Daoy (cell line): ENCODE measurements at places on chromosomes 6 and 20.
A peak's percentile ranks its signal among the peaks of the same experiment; 100 is the strongest.

- no peak for DNase-seq
Measured at GRCh38 chr20:58513580-58514285, 1.5 kb downstream of the APCDD1L start.

GRCh38 chr6:109239651-109240321, 142.5 kb downstream of the CD164 start:
- no peak for DNase-seq

DNA sequence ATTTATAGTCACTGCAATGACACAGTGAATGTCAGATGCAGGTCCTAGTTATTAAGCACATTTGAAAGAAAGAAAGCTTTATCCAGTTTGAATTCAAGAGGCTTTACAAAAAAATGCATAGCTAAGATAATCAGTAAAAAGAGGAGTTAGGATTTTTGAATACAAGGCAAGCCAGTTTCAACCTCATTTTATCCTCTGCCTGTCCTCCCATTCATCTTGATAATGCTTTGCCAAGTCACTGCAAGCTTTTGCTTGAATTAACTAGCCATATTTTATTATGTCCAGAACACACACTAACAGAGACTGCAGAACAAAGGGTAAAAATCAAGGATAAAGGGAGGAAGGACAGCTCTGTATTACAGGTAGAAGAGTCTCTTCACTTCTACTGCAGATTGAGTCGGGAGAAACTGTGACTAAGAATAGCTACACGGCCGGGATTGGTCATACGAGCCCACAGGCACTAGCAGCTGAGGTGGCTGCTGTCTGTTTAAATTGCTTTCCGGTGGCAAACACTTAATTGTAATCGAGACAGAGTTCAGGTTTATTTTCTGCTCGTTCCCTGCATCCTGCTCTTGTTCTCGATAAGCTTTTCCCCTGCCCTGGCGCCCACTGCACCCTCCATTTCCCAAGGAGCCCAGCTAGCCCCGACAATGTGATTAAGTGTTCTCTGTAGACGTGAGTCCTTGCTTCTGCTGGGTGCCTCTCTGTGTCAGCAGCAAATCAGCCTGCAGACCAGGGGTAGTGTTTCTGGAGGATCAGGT, 30.5 kb upstream of the AKAP12 start:
- peak; percentile 59 for DNase-seq

GRCh38 chr6:144898052-144898689, 613.0 kb downstream of the UTRN start:
- DNase-seq, result peak; percentile 69

DNA sequence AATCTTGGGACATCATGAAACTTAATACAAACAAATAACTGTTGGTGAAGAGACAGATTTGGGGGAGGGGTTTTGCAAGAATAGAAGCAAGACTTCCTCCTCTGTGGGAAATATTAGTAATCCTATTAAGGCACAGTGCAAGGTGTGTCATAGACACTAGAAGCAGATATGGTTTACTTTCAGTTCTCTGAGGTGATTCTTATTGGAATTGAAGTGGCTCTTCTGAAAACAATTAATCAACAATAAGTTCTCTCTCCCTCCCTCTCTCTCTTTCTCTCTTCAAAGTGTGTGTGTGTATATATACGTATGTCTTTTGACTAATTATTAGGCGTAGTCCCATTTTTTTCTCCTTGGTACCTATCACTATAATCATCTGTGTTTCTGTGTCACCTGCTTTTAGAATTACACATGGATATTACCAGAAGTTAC, 99.8 kb downstream of the HIVEP2 start:
- no peak for DNase-seq

DNA sequence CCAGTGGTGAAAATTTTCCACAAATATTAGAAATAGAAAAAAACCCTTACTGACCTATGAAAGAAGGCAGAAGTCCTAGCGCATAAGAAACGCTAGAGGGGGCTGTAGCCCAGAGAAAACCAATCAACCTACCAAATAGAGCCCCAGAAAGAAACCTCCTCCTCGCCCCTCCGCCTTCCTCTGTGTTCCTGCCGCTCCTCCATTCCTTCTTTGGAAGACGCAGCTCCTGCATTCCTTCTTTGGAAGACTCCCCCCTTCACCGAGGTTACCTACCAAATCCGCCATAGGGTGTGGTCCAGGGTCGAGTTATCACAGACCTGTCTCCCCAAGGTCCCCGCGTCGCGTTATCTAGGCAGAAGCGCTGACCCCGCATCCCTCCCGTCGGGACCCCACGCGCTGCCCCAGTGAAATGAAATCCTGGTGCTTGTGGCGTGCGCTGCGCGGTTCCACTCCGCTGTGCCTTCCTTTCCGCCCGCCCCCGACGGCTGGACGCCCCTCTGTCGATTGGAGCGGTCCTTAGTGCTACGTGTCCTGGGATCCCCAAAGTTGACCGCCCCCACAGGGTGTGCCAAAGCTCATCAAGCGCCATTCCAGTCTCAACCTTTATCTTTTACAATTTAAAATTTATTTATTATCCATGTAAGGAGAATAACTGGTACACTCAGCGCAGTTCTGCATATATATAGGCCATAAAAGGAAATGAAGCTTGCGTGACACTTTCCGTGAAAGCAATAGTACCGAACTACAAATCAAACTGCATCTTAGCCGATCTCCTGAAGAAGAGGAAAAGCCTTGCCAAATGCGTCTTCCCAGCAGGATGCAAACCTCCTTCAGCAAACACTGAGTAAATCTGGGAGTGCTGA, 13.0 kb downstream of the RPP21 start:
- DNase-seq, result peak; percentile 85

- DNase-seq, result no peak
Measured at GRCh38 chr6:89237158-89237557, 20.0 kb upstream of the GABRR1 start.

GRCh38 chr20:20017844-20018185, 653 bp downstream of the NAA20 start:
- DNase-seq, result no peak

DNA sequence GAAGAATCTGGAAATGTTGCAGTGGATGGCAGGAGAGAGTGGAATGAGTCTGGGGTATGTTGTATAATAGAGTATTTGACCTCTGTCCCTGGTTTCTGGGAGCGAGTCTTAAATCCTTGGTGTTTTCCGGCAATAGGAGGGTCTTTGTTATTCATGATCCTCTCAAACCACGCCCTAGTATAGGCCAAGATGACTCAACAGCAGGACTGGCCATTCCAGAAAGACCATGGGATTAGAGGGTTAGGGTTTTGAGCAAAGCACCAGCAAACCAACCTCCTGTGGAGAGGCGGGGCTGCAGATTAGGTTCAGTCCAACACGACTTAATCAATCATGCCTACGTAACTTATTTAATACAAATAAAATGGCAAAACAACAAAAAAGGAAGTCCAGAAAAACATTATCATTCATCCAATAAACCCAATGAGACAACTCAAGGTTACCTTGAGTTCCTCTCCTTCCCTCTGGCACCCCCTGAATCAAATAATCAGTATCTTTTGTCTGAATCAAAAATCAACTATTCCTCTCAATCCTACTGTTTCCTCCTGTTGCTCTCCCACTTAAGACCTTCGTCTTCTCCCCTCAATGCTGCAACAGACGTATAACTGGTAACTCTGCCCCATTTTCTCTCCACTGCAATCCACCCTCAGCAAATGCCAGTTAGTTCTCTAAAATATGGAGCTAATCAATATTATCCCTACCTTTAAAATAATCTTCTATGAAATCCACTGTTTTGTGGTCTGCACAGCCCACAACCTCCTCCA, 15.5 kb downstream of the HUS1B start:
- no peak for DNase-seq

DNA sequence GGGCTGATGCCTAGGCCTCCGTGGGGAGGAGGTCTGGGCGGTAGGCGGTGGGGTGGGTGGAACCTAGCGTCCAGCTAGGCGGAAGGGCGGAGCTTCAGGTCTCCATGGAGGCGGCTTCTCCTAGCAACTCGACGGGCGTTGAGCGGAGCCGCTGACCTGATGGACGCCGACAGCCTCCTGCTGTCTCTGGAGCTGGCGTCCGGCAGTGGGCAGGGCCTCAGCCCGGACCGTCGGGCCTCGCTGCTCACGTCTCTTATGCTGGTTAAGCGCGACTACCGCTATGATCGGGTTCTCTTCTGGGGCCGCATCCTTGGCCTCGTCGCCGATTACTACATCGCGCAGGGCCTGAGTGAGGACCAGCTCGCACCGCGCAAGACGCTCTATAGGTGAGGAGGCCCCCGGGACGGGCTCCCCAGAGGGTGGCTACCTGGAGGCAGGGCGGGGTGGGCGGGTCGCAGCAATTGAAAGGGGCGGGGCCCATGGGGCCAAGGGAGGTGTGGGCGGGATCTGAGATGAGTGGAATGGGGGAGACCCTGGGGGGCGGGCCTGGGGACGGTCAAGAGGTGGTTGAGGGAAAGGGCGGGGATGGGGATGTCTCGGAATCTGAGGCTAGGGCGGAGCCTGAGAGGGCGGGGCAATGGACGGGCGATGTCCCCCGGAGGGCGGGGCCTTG, at the start of gene RSPH9:
RSPH9 (plus strand) TSS at position 97 of the 673 bp plus-strand sequence; CDS start at position 160, 63 bp downstream.
- DNase-seq, result peak; percentile 60

- DNase-seq, result no peak
Measured at GRCh38 chr6:41426438-41426851, 91.0 kb downstream of the NCR2 start.

DNA sequence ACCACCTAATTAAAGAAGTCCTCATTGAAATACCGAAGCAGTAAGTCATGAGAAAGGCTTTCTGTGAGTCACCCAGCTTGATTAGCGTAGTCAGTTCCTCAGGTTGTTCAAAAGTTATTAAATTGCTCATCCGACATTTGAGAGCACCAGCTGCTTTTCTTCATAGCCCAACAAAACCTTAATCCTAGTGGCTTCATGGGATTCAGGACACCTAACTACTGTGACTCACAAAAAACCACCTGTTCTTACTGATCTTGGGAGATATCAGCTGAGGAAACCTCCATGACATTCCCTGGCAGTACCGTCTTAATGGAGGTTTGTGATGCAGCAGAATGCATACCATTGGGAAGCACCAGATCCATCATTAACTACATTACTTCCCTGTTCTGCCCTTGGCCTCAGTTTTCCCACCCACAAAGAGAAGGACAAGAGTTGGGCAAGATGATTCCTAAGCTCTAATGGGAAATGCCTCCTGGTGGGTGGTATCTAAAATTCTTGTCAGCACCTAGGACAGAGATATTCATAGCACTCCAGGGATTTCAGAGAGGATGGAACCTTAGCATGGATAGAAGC, 103.8 kb downstream of the KHDC1L start:
- DNase-seq, result peak; percentile 78

- DNase-seq, result no peak
Measured at GRCh38 chr20:17497821-17498580, 33.2 kb downstream of the BFSP1 start.

DNA sequence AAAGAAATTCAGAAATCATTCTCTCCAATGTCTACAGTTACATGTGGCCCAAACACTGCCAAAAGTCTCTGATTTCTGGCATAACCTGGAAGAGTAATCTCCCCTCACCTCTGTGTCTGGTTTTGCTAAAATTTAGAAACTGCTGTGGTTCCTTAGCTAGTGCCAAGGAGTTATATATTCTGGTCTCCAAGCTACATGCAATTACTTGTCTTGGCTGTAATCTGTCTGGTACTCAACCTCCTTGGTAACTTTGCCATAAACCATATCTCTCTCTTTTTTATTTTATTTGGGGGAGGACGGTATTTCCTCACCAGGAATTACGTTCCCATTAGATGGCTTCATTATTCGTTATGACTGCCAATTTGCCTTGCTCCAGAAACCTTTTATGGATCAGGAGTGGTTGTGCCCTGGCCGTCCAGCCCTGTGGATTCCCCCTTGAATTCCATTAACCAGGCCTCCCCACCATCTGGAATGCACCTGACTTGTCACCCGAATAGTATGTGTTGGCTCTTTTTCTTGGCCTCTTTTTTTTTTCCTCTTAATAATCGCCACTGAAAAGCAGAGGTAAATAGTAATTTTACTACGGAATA, 400.0 kb downstream of the CD83 start:
- no peak for DNase-seq

DNA sequence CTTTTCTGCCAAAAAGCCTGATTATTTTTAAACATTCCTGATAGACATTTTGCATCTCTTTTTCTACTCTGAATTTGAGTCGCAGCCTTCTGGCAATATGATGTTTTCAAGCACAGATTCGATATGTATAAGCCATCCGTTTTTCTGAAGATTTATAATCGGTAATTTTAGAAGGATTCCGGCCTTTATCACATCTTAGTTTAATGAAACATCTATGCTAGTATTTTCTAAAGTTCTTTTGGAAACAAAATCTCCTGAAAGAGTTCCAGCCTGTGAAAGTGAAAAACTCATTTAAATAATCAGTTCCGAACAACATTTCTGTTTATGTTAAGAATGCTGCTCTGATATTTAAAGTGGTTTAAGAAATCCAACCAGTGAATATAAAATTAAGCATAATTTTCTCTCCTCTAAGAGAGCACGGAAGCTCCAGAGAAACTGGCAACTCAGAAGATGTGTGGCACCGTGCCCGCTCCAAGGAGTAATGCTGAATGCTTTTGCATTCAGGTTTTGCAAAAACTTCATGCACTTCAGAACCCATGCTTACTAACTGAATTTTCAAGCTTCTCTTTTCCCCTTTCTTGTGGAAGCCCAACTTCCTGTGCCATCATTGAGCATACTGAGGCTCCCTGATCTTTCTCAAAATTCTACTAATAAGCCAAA, 20.7 kb downstream of the NDUFAF4 start:
- no peak for DNase-seq

DNA sequence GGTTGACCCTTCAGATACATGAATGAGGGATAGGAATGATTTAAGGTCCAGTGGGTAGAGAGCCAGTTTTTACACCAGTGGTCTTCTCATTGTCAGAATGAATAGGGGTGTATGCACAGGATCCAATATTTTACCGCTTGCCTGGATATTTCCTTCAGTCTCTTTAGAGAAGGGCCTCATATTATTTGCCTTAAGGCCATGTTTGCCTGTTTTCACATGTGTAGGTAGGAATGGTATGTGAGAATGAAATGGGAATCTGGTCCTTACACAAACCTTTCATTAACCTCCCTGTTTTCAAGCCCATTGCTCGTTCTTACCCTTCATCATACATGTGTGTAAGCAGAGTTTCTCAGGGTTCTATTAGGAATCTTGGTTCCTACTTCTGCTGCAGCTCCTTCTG, 62.4 kb downstream of the LIN28B start:
- no peak for DNase-seq

- DNase-seq, result no peak
Measured at GRCh38 chr20:42703744-42704143, 486.0 kb downstream of the PTPRT start.

GRCh38 chr20:1793821-1794220, 101.4 kb upstream of the SIRPA start:
- no peak for DNase-seq

- DNase-seq, result no peak
Measured at GRCh38 chr6:106626485-106626884, 2.8 kb downstream of the RTN4IP1 start.

DNA sequence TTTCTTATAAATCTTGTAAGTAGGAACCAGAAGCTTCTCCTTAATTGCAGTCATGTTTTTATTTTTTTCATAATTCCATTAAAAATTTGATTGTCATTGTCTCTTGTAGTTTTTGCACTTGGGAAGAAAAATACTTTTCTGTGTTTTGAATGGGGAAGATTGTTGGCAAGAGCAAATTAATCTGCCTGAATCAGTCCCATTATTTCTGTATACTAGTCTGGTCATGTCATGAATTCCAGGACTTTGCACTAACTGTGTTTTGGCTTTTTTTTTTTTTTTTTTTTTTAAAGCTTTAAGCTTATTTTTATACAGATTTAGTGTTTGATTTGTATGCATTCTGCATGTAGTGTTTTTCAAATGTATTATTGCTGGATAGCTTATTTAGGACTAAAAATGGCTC, 47.6 kb downstream of the RALGAPB start:
- no peak for DNase-seq

- DNase-seq, result no peak
Measured at GRCh38 chr6:3385660-3386151, 71.1 kb downstream of the SLC22A23 start.

- no peak for DNase-seq
Measured at GRCh38 chr6:142702501-142703460, 242.2 kb downstream of the HIVEP2 start.
